Right atrium auricular region (tissue), 2 donors: ENCODE measurements at places on chromosomes 7 and 10. TPM values are rescaled to one million over a fixed set of nuclear protein-coding genes. Genes with fewer than 3 reads are reported as not detected.

Gene SEMA3D
- 1.4 TPM for total RNA-seq

Gene COL28A1
- 1.5 TPM for total RNA-seq

Gene MPP7
- 7.6 TPM for total RNA-seq

Gene DOCK4
- 17.8 TPM for total RNA-seq

Gene LHFPL3
- total RNA-seq = not detected

Gene ANXA8
- total RNA-seq = 39.8 TPM

Gene PTPRZ1
- total RNA-seq = 3.0 TPM

Gene UPK3B
- total RNA-seq = 78.8 TPM

Gene NRG3
- 1.4 TPM for total RNA-seq

GRCh38 chr10:20006169-20006870 lies 190.1 kb downstream of the PLXDC2 start:
- H3K36me3 ChIP-seq = peaks cover 3% of the 10 kb centered on the region
- H3K27ac ChIP-seq = no peak overlapping the region
- no peaks in the 10 kb centered on the region for H3K27me3 ChIP-seq
- H3K4me3 ChIP-seq = no peak overlapping the region

- H3K36me3 ChIP-seq = no peaks in the 10 kb centered on the region
- no peaks in the 10 kb centered on the region for H3K27me3 ChIP-seq
- H3K4me3 ChIP-seq = no peak overlapping the region
- no peaks in the 10 kb centered on the region for H3K4me1 ChIP-seq
Measured at GRCh38 chr10:44857363-44858016, 53.6 kb upstream of the TMEM72 start.

DNA sequence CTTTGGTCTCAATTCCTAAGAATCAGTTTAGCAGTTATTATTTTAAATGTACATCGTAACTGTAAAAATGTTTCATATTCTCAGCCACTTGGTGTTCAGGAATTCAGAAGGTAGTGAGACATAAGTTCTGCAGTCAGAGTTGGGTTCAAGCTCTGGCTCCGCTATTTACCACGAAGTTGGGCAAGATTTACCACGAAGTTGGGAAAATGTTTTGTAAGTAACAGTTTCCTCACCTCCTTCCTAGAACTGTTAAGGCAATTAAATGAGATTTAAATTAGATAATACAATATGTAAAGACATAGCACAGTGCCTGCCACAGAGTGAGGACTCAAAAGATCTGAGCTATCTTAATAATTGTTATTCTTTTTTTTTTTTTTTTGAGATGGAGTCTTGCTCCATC lies 16.3 kb upstream of the ABLIM1 start:
- DNase-seq = no peak
- H3K27me3 ChIP-seq = no peaks in the 10 kb centered on the region
- no peak overlapping the region for H3K4me3 ChIP-seq
- H3K36me3 ChIP-seq = no peaks in the 10 kb centered on the region
- no peak overlapping the region for H3K27ac ChIP-seq

DNA sequence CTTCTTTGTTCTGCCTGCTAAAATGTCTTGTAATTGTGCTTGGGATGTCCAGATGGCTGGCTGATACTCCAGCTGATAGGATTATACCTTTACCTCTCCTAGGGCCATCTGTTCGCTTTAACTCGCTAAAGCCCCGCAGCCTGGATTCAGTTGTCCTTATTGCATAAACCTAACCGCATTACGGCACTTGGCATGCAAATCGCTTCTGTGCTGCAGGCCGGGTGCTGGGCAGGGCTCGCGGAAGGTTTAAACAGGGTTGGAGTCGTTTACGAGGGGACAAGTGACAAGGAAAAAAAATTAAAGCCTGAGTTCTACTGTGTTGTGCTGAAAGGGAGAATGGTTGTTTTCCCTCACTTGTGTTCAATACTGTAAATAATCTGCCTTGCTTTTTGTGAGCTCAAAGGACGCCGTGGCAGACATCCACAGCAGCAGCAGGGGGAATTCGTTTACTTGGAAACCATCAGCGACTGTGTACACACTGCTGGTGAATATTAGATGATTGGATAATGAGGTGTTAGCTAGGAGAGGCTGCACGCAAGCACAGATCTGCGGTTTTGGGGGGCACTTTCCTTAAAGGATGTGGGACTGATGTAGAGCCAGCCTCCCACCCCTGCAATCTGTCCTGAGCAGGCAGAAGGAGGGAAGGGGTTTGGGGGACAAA lies 93.0 kb downstream of the EBF3 start:
- H3K36me3 ChIP-seq = peaks cover 6% of the 10 kb centered on the region
- DNase-seq = no peak
- no peaks in the 10 kb centered on the region for H3K27me3 ChIP-seq
- no peaks in the 10 kb centered on the region for H3K4me1 ChIP-seq
- H3K4me3 ChIP-seq = no peak overlapping the region
- no peak overlapping the region for H3K27ac ChIP-seq

DNA sequence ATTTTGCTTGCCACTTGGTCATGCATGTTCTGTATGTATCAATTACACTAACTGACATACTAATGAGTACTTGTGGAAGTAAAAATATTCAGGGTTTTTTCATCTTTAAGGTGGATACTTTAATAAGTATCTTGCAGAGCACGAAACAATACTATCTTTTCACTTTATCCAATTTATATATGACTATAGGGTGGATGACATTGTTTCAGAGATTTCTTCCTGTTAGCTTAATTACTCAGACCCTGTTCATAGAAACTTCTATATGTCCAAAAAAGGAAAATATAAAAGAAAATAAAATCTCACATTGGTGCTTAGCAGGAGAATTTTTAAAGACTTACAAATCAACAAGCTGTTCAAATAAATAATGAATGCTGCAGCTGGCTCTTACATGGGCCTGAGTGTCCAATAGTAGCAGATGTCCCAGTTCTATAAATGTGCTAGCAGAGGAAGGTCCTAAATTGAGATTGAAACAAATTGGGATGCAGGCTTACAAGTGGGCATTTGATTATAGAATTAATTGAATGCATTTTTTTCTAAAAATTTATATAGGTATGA lies 91.5 kb upstream of the THSD7A start:
- H3K27ac ChIP-seq = no peak overlapping the region
- DNase-seq = no peak
- no peaks in the 10 kb centered on the region for H3K27me3 ChIP-seq

- DNase-seq = no peak
- H3K27ac ChIP-seq = no peak overlapping the region
- H3K36me3 ChIP-seq = no peaks in the 10 kb centered on the region
- no peaks in the 10 kb centered on the region for H3K27me3 ChIP-seq
Measured at GRCh38 chr7:153404781-153405279, 645.3 kb downstream of the ACTR3B start.

DNA sequence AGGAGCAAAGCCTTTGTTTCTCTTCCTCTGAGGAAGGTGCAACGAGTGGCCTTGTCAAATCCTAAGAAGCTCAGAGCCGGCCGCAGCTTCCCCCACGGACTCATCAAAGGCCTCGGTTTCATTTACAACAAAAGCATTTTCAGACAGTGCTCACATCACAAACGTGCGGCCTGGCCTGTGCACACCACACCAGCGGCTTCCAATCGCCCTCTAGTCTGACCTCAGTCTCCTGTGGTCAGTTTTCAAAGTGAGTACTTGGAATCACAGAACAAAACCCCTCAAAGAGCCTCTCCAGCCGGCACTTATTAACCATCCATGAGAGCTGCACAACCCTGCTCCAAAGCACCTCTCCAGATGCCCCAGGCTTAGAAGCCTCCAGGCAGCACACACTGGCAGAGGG lies 3.3 kb downstream of the RADIL start:
- peaks cover 14% of the 10 kb centered on the region for H3K36me3 ChIP-seq
- H3K4me3 ChIP-seq = peak overlapping the region; percentile 24
- DNase-seq = no peak
- no peaks in the 10 kb centered on the region for H3K27me3 ChIP-seq
- peak overlapping the region; percentile 1 for H3K27ac ChIP-seq
- H3K4me1 ChIP-seq = no peaks in the 10 kb centered on the region

GRCh38 chr7:646487-646886 lies 80.0 kb upstream of the DNAAF5 start:
- DNase-seq = no peak
- H3K27ac ChIP-seq = no peak overlapping the region
- no peaks in the 10 kb centered on the region for H3K27me3 ChIP-seq
- no peaks in the 10 kb centered on the region for H3K36me3 ChIP-seq

DNA sequence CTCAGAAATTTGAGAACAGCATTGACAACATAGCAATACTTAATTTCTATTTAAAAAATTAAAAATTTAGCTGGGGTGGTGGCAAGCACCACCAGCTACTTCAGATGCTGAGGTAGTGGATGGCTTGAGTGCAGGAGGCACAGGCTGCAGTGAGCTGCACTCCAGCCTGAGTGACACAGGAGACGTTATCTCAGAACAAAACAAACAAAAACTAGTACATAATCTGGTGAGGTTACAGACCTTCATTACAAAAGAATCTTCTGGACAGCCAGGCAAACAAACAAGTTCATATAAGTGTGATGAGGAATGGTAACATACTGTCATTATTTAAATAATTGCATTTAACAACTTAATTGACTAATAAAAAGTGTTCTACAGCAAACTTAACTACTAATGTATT lies 77.0 kb upstream of the OIT3 start:
- no peak overlapping the region for H3K4me3 ChIP-seq
- H3K27me3 ChIP-seq = no peaks in the 10 kb centered on the region
- H3K36me3 ChIP-seq = no peaks in the 10 kb centered on the region
- no peak for DNase-seq
- H3K27ac ChIP-seq = no peak overlapping the region

- no peaks in the 10 kb centered on the region for H3K27me3 ChIP-seq
- H3K4me1 ChIP-seq = no peaks in the 10 kb centered on the region
- H3K36me3 ChIP-seq = no peaks in the 10 kb centered on the region
Measured at GRCh38 chr7:16785846-16786245, 19.0 kb downstream of the AGR2 start.

- DNase-seq = no peak
- H3K27me3 ChIP-seq = no peaks in the 10 kb centered on the region
- no peaks in the 10 kb centered on the region for H3K36me3 ChIP-seq
Measured at GRCh38 chr7:34653787-34654186, 4.2 kb upstream of the NPSR1 start.

DNA sequence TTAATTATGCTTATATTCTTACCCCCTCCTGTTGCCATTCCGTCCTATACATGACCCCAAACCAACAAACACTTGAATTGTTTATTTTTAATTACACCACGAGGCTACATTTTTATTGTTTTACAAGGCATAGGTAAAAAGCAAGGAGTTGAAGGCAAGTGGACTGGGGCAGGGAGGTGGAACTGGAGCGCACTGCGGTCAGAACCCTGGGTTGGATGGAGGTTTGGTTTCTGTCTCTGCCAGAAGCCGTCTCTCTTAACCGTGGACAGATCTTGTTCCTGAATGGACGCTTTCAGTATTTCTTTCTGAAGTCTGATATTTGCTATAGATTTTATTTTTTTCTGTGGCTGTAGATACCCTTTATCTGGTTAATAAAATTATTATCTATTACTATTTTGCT lies 19.9 kb upstream of the IGFBP3 start:
- H3K4me3 ChIP-seq = no peak overlapping the region
- DNase-seq = no peak
- H3K36me3 ChIP-seq = no peaks in the 10 kb centered on the region
- no peaks in the 10 kb centered on the region for H3K4me1 ChIP-seq
- no peak overlapping the region for H3K27ac ChIP-seq

GRCh38 chr10:11098666-11099065 lies 81.0 kb downstream of the CELF2 start:
- no peaks in the 10 kb centered on the region for H3K27me3 ChIP-seq
- H3K27ac ChIP-seq = peak overlapping the region; percentile 7
- no peak for DNase-seq
- H3K36me3 ChIP-seq = no peaks in the 10 kb centered on the region
- H3K4me1 ChIP-seq = peaks cover 34% of the 10 kb centered on the region

- H3K36me3 ChIP-seq = no peaks in the 10 kb centered on the region
- no peaks in the 10 kb centered on the region for H3K27me3 ChIP-seq
- no peak overlapping the region for H3K4me3 ChIP-seq
- peaks cover 23% of the 10 kb centered on the region for H3K4me1 ChIP-seq
- DNase-seq = no peak
- H3K27ac ChIP-seq = peak overlapping the region; percentile 6
Measured at GRCh38 chr10:33719005-33719703, 384.7 kb upstream of the NRP1 start.

DNA sequence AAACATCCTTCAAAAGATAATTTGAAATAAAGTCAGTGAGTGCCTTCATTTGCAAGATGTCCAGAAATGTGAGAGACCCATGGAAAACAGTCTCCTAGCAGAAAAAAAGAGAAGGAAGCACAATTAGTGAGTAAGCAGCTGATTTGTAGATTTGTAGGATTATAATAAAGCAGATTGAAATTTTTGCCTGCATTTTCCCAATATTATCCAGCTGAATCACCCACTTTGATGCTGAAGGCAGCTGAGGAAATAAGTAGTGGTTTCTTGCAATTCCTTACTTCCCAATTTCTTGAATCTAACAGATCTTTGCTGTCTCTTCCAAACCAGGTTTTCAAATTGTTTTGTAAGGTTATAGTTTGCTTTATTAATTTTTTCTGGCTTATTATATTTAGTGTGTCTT lies 181.4 kb downstream of the GNAT3 start:
- no peaks in the 10 kb centered on the region for H3K36me3 ChIP-seq
- no peak overlapping the region for H3K4me3 ChIP-seq
- H3K27ac ChIP-seq = no peak overlapping the region
- no peaks in the 10 kb centered on the region for H3K27me3 ChIP-seq

DNA sequence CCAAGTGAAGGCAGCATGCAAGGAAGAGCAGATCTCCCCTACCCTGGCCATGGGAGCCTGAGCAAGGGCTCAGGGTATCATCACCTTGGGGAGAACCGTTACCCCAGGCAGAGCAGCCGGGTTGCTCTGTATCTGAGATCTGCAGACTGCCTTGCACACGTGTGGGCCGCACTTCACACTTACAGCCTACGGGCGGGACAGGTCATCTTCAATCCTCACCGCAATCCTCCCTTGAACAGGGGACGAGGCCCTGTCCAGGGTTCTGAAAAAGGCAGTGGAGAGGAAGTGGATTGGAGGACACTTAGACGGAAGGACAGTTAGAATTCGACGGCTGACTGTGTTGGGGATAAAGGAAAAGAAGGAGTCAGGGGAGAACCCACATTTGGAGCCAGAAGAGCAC lies 51.4 kb downstream of the NPS start:
- no peaks in the 10 kb centered on the region for H3K27me3 ChIP-seq
- H3K36me3 ChIP-seq = no peaks in the 10 kb centered on the region
- no peak for DNase-seq
- H3K4me3 ChIP-seq = no peak overlapping the region
- H3K4me1 ChIP-seq = no peaks in the 10 kb centered on the region

DNA sequence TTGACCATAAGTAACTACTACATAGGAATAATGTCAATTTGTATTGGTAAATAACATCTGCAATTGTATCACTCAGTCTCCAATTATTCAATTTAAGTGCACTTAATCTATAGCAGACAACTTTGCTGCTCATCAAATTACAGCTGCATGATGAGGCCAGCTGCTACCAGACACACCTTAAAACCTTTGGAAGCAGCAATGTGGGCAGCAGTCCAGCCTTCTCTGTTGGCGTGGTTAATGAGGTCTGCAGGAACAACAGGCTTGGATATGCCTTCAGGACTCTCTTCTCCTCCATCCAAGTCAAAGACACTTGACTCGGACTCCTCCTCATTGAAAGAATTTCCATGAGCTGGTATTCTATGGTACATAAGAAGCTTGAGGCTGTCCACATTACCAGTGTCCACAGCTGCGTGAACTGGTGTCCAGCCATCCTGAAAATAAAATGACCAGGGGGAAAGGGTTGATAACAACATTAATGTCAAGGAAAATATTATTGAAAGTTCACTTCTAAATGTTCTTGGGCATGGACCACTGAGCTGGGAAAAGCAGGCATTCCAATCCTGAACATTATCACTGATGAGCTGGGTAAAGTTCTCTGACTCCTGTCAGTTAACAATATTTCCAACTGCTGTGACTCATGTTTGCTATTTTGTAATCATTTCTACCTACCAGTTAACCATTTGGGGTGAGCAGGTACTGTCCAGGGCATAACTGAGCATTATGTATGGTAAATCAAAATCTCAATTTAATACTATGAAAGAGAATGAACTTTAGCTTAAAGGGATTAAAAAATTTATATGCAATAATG lies 95.7 kb downstream of the CTTNBP2 start:
- no peak overlapping the region for H3K4me3 ChIP-seq
- no peaks in the 10 kb centered on the region for H3K36me3 ChIP-seq
- DNase-seq = no peak
- H3K4me1 ChIP-seq = peaks cover 23% of the 10 kb centered on the region
